NCI-H2081 treated with DMSO at 0.1 percent for 48 hours (cell line): ENCODE measurements at places on chromosomes 2 and 18.

GRCh38 chr2:8152392-8153257 is 529.2 kb upstream of the ID2 start:
- DNase-seq = no peak

GRCh38 chr18:10536280-10536679 is 10.5 kb downstream of the NAPG start:
- DNase-seq = no peak

- DNase-seq = no peak
Measured at GRCh38 chr18:68568364-68569155, 146.3 kb downstream of the TMX3 start.

DNA sequence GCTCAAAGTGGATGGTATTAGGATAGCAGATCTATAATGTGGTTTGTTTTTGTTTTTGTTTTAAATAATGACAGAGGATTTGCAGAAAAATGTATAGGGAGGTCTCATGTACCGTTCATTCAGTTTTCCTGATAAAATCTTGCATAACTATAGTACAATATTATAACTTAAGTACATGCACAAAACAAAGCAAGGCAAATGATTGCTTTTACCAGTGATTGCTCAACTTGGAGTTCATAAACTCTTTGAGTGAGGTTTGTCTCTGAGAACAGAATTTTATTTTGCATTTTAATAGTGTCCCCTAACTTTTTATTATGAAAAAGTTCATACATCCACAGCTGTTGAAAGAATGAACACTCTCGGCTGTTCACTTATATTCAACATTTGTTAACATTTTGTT is 96.6 kb downstream of the MAP4K4 start:
- no peak for DNase-seq

- no peak for DNase-seq
Measured at GRCh38 chr18:48994044-48994651, 43.4 kb upstream of the SMAD7 start.

GRCh38 chr2:69594341-69594740 is 49.2 kb downstream of the AAK1 start:
- DNase-seq = no peak

DNA sequence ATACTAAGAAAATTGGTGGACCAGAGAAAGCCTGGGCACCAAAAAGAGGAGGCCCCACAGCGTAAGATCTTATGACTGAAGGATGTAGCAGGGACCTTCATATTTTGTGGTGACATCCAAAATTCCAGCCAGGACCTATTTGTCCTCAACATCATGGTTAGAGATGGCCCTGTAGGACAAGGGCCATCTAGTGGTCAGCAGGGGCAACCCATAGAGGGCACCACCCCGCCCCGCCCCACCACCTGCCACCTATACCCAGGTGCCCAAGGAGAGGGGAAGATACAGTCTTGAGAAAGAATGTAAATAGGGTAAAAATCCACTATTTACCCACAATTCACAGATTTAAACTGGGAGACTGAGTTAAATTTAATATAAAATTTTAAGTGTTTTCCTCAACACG is 59.6 kb upstream of the TMEM163 start:
- DNase-seq = no peak

- DNase-seq = no peak
Measured at GRCh38 chr2:31243053-31243452, 9.1 kb downstream of the EHD3 start.

DNA sequence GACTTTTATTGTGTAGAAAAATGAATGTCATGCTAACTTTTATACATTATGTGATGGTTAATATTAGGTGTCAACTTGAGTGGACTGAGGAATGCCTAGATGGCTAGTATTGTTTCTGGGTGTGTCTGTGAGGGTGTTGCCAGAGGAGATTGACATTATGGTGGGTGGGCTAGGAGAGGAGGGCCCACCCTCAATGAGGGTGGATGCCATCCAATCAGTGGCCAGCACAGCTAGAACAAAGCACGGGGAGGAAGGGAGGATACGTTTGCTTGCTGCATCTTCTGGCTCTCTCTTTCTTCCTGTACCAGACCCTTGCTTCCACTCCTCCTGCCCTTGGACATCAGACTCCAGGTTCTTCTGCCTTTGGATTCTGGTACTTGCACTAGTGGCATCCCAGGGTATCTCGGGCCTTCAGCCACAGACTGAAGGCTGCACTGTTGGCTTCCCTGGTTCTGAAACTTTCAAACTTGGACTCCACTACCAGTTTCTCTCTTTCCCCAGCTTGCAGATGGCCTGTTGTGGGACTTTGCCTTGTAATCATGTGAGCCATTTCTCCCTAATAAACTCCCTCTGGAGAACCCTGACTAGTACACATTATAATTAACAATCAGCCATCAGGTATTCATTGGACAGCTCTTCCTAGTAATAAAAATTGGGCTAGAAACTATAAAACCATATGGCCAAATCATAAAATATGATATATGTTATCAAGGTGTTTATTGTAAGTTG is 31.7 kb upstream of the ZCCHC2 start:
- DNase-seq = no peak

DNA sequence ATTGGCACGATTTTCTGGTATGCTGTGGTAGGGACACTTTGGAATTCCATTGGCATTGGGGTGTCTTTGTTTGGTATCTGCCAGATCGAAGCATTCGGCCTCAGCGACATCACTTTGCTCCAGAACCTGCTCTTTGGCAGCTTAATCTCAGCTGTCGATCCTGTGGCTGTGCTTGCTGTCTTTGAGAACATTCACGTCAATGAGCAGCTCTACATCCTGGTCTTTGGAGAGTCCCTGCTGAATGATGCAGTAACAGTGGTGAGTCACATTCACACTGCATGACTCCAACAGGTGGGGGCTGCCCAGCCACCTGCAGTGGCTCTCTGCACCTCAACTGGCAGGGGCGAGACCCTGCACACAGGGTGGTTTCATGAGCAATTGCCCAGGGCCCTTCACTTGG is 38.4 kb downstream of the SLC9A2 start:
- DNase-seq = no peak

GRCh38 chr2:72895759-72896281 is 8.6 kb downstream of the SPR start:
- DNase-seq = no peak

GRCh38 chr2:120551522-120551921 is 184.1 kb upstream of the GLI2 start:
- DNase-seq = no peak

GRCh38 chr2:234588054-234588430 is 91.2 kb upstream of the ARL4C start:
- DNase-seq = no peak

DNA sequence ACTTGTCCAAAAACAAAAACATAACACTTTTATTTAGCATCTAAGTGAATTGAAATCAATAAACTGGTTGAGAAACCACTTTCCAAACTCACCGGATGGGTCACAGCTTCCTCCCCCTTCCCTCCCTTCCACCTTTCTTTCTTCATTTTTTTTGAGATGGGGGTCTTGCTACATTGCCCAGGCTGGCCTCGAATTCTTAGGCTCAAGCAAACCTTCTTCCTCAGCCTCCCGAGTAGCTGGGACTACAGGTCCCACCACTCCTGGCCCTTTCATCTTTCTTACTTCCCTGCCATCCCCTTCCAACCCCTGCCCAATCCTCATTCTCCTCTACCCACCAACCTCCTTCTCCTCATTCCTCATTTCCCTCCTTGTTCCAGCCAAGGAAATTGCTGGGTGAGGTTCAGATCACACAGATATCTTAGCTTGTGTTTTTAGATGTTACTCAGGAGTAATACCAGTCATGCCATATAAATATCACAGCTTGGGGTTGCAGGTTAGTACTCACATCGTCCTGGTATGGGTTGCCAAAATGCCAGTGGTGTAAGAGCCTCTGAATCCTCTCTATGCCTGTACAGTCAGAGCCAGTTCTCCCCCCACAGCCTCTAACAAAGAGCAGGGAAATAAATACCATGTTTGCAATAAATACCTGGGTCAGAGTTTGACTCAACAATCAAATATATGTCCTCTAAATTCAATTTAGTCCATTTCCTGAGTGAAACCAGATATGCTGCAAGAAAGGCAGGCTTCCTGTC is 132.7 kb upstream of the NDUFV2 start:
- no peak for DNase-seq

DNA sequence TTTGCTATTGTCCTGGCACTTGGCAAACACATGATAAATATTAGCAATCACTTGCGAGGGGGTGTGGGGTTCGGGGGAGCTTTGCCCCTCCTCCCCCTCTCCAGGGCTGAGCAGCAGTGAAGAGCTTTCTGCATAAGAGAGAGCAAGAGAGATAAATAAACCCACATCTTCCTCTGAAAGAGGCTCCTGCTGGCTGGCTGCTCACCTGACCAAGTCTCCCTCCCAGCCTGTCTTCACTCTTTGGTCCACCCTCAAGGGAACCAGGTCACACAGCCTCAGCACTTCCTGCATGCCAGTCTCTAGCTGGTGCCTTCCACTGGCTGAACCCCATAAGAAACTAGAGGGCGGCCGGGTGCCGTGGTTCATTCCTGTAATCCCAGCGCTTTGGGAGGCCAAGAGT is 18.5 kb upstream of the YWHAQ start:
- DNase-seq = no peak

DNA sequence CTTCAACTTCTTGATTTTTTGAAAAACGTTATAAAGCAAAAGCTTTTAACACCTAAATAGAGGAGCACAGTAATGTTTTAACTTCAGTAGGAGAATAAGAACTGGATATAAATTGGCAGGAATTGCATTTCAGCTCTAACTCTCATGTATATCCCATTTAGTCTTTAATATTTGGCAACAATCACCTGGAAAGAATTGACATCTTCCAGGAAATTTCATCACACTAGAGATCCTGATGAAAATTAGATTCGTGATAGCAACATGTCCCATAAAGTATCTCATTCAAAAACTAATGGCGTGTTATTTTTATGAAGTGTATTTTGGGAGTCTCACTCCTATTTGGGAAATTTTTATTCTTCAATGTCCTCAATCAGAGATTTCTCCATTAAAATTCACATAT is 131.1 kb upstream of the DNAJC10 start:
- DNase-seq = no peak

DNA sequence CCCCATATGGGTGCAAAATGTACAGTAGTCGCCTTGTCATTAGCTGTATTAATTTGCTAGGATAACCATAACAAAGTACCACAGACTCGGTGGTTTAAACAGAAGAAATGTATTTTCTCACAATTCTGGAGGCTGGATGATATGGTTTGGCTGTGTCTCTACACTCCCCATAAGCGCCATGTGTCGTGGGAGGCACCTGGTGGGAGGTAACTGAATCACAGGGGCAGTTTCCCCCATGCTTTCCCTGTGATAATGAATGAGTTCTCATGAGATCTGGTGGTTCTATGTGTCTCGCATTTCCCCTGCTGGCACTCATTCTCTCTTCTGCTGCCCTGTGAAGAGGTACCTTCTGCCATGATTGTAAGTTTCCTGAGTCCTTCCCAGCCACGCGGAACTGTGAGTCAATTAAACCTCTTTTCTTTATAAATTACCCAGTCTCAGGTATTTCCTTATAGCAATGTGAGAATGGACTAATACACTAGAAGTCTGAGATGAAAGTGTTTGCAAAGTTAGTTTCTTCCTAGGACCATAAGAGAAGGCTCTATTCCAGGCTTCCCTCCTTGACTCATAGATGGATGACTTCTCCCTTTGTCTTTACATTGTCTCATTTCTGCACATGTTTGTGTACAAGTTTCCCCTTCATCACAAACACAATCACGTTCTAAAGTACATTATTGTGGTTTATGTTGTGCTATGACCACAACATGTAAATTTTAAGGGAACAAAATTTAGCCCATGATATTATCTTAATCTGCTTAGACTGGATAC is 1442.6 kb downstream of the SUCLG1 start:
- no peak for DNase-seq

DNA sequence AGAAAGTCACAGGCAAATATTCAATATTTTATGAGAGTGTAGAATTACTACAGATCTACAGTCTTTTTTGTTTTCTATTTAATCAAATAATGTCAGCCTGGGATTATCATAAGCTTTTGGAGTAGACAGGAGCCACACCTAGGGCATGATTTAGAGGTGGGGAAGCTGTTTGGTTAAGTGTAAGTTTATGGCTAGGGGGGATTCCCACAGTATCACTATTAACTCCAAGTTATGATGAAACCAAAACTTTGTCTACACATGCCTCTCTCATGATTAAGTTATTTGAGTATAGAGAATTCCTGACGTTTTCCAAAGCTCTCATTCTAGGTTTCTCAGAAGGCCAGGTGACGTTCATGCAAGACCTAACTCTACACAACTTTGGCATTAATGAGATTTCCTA is 2.1 kb downstream of the SERPINB10 start:
- DNase-seq = no peak

- no peak for DNase-seq
Measured at GRCh38 chr2:8134985-8135682, 546.7 kb upstream of the ID2 start.

DNA sequence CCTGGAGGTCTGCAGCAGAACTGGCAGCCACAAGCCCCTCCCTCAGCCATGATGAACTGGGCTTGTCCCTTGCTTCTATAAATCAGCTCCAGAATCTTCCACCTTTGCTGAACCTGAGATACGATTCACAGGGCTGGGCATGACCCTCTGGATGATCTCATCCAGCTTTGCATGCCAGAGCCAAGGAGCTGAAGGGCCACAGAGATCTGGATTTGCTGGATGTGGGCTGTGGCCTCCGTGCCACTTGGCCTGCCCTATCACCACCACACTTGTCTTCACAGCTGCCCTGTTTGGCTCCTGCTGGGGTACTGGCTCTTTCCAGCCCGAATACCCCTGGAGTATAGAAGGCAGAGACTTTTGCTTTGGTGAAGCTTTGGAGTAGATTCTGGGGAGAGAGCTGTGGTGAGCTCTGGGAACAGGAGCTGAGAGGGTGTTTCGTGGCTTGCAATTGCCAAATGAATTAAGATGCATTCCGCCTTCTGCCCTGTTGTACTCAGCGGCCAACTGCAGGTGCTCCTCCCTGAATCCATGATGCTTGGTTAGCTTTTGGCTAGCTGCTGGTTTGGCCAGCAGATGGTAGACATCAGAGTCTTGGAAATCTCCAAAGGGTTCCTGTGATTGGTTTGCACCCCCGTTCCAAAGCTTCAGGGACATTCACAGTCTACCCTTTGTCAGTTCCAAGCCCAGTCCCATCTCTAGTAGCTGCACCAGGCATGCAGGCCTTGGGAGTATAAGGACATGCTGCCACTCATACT is 30.9 kb upstream of the GIGYF2 start:
- no peak for DNase-seq
